Activated CD8-positive, alpha-beta memory T cell treated with anti-CD3 and anti-CD28 coated beads for 24 hours (primary cell): ENCODE measurements at places on chromosomes 5 and 9.

GRCh38 chr9:79200336-79200735 lies 371.4 kb upstream of the TLE4 start:
- DNase-seq: no peak

DNA sequence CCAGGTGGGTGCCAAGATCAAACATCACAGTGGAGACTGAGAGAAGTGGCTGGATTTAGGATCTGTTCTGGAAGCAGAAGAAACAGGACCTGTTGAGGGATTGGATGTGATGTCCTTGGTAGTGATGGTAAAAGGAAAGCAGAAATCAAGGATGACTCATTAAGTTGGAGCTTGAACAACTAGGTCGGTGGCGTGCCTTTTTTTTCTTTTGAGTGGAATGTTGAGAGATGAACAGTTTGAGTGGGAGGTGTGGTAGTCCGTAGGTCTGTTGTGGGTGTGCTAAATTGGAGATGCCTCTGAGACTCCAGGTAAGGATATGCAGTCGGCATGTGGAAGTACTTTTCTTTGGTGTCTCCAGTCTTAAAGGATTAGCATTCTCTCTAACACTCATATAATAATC lies 92.1 kb upstream of the IL12B start:
- DNase-seq: no peak

GRCh38 chr5:35826056-35826455 lies 30.6 kb upstream of the IL7R start:
- DNase-seq: no peak

DNA sequence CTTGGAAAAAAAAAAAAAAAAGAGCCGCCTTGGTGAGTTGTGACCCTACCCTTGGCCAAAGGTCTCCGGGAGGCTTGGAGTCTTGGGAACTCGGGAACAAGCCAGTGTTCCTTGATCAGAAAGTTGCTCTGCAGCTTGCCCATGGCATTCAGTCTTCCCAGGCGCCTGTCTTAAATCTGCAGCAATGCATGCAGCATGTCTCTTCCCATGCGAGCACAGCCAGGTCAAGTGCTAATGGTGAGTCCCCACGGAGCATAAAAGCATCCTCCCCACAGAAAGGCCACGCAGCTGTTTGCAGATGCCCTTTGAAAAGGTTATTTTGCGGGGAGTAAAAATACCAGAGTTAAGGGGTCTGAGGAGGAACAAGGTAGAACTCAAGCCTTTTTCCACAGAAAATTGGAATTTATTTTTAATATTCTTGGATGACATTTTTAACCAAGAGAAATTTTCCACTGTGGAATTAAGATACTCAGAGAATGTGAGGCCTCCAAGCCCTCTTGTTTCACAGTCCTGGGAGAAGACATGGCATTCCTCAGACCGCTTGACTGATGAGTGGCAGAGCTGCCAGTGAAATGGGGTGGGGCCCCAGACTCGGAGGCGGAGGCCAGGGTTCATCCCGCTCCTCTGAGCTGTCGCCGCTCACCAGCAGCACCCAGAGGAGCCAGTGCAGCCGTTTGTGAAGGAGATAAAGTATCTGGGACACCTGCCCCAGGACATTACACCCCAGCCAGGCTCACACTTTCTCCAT lies 81.6 kb downstream of the CYFIP2 start:
- DNase-seq: peak; percentile 52

DNA sequence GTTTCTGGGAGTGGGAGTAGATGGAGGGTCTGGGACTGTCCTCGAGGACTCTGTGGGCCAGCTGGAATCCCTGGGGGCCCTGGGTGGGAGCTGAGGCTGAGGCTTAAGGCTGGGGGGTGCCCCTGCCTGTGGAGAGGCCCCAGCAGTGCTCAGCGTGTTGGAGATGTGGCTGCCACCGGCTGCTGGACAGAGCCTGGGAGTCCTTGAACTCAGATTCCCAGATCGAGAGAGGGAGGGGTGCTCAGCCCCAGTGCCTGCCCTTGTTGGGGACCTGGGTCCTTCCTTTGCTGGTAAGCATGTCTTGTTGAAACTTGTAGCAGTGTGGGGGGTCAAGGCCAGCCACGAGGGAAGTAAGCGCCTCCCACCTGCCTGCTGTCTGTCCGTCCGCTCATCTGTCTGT lies 10.7 kb downstream of the RXRA start:
- no peak for DNase-seq

- DNase-seq: no peak
Observed at GRCh38 chr9:37620396-37620795, 28.0 kb upstream of the TOMM5 start.
